ENCODE measurements at places on chromosomes 11 and 22.

DNA sequence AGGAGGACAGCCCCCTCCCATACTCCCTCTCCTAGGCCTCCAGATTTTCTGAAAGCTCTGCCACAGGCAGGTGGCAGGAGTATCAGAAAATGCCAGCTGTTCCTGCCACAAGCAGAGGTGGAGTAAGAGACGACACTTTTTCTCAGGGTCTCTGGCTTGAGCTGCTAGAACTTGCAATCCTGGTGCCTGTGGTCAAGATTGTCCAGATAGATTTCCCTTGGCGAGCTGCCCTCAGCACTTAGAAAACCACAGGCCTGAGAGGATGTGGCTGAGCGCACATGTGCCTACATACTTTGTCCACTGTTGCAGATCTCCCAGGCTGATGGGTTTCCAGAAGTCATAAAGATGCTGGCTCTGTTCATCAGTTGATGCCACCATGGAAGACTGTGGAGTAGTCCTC, 65.7 kb upstream of the NAV2 start:
- DNase-seq, result peak; percentile 96

- no peak for DNase-seq
Observed at GRCh38 chr11:80925321-80925720, 1484.5 kb upstream of the TENM4 start.

DNA sequence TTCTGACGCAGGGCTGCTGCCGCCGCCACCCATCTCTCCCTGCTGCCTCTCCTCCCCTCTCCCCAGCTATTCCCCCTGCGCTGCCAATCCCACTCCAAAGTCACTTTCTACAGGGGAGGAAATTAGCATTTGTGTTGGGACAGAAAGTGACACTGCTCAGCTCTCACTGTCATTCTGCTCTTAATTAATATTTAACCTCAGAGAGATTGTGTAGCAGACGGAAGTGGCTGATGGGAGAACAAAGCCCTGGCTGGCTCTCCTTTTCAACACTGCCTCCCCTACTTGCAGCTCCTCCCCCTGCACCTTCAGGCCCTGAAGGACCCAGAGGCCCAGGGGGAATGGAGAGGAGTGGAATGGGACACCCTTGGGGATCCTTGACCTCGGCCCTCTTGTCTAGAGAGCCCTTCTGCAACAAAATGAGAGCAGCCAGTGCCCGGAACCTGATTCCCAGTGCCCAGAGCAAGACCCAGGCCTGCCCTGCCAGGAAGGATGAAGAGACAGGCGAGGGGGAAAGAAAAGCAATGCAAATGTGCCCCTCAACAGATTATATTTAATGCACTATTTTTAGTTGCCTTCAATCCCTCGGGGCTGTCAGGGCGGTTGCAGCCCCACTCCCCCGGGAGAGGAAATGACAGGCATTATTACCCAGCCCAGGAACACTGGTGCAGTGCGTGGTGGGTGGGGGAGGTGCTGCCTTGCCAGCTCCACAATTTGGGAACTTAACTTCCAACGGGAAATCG, 14.6 kb upstream of the NRGN start:
- DNase-seq, result no peak

DNA sequence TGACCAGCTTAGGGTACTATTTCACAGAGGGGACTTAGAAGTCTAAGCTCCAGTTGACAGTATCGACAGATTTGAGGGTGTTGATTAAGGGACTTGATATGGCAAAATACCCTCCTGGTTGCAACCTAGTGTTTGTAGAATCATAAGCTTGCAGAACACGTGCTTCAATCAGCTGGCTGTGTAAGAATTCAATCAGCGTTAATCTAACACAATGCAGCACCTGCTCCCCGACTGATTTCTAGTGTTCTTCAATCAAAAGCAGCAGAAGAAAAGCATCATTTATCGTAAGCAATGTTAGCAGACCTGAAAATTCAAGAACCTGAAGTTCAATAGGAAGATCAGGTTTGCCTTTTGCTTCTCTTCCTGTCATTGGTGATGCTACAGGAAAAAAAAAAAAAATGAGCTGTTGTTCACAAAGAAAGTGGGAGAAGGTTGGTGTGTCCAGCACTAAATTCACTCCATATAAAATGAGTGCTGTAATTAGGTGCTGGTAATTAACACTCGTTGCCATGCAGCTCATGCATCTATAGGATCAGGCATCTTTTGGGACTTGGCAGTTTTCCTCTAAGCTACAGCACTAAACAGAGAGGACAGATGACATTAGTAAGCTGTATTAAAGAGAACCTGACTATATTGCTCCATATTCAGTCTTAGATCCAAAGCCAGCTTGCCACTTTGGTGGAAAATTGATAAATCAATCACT, 840.3 kb downstream of the OPCML start:
- DNase-seq, result no peak
